Left kidney (tissue), 8 donors: ENCODE measurements at places on chromosomes 16 and 17. TPM values are rescaled to one million over a fixed set of nuclear protein-coding genes. Genes with fewer than 3 reads are reported as not detected.
A peak's percentile ranks its signal among the peaks of the same experiment; 100 is the strongest.

The FBXO39 gene
- polyA plus RNA-seq: 0.17 TPM

The EXOC3L1 gene
- polyA plus RNA-seq: 4.6 TPM

The MT1M gene
- polyA plus RNA-seq: 0.30 TPM

The MYH2 gene
- polyA plus RNA-seq: 0.03 TPM

The TP53TG3B gene
- polyA plus RNA-seq: not detected

The ABCC12 gene
- polyA plus RNA-seq: 0.13 TPM

DNA sequence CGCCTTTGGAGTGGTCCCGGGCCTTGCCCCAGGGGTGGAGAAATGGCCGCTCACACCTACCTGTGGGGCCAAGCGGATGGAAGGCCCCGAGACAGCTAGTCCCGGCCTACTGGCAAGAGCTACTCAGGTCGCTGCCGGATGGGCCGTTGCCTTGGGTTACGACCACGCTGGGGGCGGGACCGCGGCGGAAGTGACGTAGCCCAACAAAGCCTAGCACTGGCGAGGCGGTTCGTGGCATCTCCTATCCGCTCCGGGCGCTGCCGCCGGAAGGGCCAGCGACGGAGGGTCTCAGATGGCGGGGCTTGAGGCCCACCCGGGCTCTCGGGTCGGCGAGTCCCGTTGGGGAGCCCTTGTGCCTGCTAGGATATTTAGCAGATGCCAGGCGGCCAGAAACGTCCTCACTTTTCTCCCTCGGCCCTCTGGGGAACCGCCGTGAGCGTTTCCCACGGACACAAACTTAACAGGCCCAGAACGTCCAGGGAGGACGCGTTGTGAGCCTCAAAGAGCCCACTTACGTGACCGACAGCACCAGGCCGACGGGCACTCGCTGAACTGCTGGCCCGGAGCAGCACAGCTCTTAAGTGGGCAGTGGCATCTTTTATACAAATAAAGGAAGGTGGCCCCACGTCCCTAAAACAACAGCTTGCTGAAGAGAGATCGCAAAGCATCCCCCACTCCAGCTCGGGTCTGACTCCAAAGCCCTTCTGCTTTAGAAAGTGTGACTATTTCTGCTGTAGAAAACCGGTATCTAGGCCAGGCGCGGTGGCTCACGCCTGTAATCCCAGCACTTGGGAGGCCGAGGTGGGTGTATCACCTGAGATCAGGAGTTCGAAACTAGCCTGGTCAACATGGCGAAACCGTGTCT is at the start of gene C16orf46:
Gene C16orf46 (minus strand): TSS at position 163 of the 865 bp plus-strand sequence. CDS start 13,283 bp downstream, outside the sequence.
- DNase-seq: peak; percentile 97

GRCh38 chr16:13684819-13685563 is 235.0 kb upstream of the ERCC4 start:
- no peak for DNase-seq

DNA sequence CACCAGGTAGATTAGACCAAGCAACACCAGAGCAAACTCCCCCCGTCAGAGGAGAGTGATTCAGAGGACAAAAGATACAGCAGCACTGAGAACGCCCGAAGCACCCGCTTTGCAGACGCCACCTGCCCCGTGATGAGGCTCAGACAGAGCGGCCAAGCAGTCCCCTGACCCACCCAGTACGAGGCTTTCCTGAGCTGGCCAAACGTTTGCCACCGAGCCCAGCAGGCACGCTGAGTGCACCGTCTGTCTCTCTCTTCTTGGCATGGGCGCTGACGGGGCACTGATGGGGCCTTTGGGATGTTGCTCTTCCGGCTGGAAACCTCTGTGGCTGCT is 19.4 kb upstream of the WDR45B start:
- no peak for DNase-seq

DNA sequence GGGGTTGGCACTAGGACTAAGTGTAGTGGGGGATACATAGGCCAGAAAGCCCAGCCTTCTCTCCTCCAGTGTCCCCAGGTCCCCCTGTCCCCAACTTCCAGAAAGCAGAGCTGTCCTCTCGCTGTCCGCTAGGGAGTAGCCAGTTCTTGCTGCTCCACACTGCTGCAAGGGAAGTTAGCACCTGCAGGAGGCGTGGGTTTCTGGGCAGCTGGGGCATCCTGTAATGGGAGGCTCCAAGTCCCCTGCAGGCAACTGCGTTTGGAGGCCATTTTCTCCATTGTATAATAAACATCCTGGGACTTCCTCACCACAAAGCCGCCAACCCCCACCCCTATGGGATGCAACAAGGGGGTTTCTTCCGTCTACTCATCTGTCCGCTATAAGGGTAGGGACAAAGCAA is 1.7 kb downstream of the RPRML start:
- DNase-seq: peak; percentile 53

DNA sequence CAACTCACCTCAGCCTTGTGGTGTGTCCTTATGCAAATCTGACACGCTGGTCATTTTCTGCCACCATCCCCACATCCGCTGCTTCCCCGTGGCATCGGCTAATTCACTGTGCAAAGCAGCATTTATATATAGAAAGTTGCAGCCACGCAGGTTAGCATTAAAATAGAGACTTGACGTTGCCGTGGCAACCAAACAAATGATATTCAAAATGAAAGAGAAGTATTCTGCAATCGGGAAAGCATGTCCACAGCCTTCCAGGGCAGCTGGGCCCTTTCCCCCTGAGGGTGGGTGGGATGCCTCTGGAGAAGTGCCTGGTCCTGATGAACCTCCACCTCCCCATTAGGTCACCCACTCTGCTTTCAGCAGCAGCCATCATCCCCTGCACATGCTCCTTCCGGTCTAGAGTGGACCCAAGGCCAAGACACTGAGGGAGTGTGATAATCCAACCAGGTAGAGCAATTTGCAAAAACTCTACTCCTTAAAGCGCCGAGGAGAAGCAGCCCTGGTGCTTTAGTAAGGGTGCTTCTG is 138.7 kb downstream of the GAS7 start:
- DNase-seq: no peak

DNA sequence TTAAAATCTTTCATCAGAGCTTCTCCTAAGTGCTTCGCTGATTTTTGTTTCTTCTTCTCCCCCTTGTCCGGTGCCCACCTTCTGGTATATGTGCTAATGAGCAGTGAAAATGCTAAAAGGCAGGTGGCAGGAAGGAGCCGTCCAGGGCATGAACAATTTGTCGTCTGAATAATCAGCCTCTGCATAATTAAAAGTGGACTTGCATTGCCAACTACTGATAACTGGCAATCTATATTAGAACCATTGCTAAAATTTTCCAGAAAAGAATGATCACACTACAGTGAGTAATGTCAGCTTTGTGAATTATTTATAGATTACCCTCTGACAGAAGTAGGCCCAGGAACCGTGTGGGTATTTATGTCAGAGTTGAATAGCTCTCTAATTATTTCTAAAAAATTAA is 28.1 kb downstream of the SERPINF1 start:
- DNase-seq: no peak

- DNase-seq: peak; percentile 41
Measured at GRCh38 chr17:80845069-80845862, 146.4 kb upstream of the CHMP6 start.

DNA sequence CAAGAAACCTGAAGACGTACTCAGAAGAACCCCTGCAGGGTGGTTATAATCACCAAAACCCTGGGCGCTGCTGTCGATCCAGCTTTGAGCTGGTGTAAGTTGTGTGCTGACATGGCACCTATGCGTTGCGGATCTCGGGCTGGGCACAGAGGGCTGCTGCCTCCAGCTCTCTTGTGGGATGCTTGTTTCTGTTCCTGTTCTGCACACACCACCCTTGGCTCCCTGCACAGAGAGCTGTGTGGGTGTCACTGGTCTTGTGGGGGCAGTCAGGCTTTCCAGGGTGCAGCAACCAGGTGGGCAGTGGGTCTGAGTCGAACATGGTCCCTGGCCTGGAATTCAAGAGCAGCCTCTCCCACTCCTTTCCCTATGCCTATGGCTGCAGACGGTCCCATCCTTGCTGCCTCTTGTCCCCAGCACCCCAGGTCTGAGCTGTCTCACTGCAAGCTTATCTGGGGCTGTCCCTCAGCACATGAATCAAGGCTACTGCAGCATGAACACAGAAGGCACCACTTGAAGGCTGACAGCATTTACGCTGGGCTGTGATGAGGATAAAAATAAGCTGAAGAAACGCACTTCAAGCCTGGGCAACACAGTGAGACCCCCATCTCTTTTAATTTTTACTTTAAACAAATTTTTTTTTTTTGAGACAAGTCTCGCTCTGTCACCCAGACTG is 20.1 kb downstream of the ZNF276 start:
- no peak for DNase-seq

DNA sequence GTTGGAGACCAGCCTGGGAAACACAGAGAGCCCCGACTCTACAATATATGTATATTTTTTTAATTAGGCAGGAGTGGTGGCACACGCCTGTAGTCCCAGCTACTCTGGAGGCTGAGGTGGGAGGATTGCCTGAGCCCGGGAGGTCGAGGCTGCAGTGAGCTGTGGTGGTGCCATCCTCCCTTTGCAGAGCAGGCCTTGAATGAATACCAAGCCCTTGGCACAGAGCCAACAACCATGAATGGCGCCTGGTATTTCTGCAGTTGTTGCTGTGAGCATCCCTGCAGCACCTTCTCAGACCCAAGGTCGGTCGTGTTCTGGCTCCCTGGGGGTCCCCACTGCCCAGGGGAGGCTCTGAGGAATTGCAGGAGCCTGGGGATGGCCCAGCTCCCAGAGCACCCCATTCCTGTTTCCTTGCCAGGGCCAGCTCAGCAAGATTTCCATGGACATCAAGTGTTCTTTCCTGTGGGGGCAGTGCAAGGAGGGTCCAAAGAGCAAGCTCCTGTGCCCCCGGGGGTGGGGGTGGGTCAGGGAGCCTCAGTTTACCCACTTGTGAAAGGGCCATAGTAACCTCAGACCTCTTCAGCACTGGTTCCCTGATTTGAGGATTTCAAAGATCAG is 25.6 kb upstream of the RMI2 start:
- no peak for DNase-seq

- DNase-seq: no peak
Measured at GRCh38 chr16:2090481-2090776, 42.6 kb downstream of the TSC2 start.

DNA sequence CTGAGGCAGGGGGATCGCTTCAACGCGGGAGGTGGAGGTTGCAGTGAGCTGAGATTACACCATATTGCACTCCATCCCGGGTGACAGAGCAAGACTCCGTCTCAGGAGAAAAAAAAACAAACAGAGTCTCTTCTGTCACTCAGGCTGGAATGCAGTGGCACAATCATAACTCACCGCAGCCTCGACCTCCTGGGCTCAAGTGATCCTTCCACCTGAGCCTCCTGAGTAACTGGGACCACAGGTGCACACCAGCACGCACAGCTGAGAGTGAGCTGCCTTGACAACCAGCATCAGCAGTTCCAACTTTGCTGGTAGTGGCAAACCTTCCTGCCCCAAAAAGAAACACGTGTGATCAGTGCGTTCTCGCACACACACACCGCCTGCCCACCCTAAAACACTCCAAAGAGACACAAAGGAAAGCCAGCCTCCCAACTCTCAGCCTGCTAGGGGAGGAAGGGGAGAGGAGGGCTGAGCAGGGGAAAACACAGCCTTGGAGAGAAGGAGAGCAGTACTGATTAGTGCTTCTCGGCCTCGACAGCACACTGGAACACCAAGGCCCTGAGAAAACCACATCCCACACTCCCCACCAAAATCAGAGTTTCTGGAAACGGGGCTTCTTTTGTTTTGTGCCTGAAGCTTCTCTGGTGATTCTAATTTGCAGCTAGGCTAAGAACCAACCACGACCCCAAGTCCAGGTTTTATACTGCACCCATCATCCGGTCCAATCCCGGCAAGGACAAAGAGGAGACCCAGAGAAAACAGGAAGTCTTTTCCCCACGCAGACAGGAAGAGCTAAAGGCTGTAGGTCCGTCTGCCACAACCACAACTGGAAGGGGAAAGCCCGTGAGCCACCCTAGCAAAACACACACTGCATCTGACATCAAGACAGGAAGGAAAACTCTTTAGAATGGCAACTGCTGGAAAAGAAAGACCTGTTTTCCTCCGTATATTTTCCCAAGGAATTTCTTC is 28.8 kb downstream of the ZCCHC14 start:
- no peak for DNase-seq
